NCI-H1105 (cell line): ENCODE measurements at places on chromosomes 7 and 10.

DNA sequence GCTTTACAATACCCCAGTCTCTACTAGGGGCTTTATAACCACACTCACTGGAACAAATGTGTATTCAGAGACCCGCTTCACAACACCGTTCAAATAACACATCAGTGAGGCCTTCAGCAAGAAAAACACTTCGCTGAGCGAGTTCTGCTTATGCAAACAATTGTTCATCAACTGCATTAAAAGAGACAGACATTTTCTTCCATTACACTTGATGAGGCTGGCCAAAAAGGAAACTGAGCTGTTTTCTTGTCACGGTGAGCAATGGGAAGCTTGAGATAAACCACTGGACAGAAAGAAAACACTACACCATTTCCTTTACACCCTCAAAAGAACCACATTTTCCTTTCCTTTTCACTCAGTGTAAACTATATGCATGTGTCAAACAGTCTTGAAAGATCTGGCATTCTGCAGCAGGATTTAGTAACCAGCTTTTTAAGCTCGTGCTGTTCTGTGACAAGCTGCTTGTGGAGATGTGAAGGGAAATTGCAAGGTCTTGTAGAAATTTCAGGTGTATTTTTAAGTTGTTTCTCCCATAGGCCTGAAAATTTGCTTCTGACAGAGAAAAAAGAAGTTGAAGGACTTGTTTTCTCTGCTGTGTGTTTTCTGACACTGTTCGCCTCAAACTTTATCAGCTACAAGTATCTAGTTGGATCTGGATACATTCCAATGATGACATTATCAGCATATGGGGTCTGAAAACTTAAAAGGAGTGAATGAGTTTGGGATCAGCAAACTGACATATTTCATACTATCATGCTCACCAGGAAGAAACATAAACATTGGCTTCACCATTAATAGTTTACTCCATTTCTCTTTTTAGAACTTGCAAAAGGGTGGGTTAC is 693.1 kb downstream of the PARD3 start:
- DNase-seq, result no peak

DNA sequence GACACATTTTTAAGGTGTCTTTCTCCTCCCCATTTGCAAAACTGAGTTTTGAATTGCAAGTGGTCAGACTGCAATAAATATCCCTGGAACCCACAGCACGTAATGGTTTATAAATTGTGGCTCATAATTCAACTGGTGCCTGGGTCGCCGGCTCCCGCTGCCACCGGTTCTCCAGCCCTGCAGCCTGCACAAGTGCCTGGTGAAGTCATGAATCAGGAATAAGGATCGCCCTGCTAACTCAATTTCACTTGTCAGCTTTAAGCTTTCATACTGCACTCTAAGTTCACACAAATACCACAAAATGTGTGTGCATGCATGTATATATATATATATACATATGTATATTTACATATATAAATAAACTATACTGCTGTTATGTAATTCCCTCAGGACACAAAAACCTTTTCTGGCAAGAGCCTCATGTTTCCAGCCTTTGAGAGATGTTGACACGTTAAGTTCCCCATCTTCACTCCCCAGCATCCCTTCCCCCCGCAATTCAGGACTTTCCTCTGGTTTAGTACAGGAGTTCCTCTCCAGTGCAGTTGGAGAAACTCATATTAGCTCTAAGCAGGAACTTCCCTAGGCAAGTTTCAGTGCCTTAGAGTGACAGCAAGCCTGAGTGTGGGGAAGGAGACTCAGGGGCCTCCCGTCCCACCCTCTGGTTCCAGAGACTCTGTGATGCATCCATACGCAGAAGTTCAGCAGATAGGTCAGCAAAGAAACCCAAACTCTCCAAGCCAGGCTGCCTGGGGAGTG is 129.2 kb upstream of the UNC5B start:
- DNase-seq, result no peak

GRCh38 chr10:98349508-98349922 is 65.5 kb downstream of the PYROXD2 start:
- DNase-seq, result no peak

GRCh38 chr10:37654466-37654865 is 202.9 kb downstream of the ZNF248 start:
- DNase-seq, result no peak

- no peak for DNase-seq
Observed at GRCh38 chr7:80136261-80137055, 1.8 kb downstream of the GNAI1 start.

GRCh38 chr7:76236224-76236623 is 34.5 kb downstream of the SRRM3 start:
- no peak for DNase-seq

DNA sequence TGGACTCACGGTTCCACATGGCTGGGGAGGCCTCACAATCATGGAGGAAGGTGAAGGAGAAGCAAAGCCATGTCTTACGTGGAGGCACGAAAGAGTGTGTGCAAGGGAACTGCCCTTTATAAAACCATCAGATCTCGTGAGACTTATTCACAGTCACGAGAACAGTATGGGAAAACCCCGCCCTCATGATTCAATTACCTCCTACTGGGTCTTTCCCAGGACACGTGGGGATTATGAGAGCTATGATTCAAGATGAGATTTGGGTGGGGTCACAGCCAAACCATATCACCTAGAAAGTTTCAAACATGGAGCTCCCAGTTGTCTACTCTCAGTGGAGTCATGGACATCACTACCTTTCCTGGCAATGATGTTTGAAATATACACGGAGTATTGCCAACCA is 49.6 kb downstream of the CYCS start:
- DNase-seq, result no peak

DNA sequence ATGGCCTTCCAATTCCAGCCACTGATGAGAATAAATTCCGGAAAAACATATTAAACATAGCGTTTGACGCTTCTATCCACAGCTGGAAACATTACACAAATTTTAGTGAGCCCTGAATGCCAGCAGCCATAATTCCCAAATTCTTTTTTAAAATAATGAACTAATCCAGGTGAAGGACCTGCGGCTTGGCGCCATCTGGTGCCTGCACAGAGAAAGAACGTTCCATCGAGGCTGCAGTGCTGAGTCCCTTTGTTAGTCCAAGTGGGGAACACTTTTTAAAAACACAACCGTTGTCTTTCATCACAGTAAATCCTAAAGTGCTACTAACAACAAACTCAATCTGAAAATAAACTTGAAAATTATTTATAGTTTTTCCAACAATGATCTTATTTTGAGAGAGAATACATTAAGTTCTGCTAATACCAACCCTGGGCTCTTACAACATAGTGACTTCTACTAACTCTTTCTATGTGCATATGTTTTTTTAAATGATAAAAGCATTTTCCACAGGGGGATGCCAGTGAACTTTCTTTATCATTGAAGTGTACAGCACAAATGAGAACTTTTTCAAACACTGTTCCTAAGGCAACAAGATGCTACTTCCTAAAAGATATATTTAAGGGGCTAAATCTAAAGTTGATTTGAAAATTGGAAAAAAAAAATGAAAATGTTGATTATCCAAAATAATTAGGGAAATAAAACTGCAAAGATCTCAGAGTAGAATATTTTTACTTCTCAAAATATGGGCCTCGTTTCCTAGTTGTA is 166.9 kb upstream of the RNF32 start:
- DNase-seq, result peak; percentile 48

GRCh38 chr10:95832216-95833041 is 75.3 kb upstream of the CC2D2B start:
- DNase-seq, result no peak

- no peak for DNase-seq
Observed at GRCh38 chr7:152382244-152382643, 53.6 kb downstream of the KMT2C start.
